Right renal cortex interstitium (tissue), 3 donors: ENCODE measurements at places on chromosomes 6 and 20. TPM values are rescaled to one million over a fixed set of nuclear protein-coding genes. Genes with fewer than 3 reads are reported as not detected.

Gene HLA-DQB1
- polyA plus RNA-seq = 4.3 TPM

Gene PTCRA
- 0.24 TPM for polyA plus RNA-seq

Gene CST5
- not detected for polyA plus RNA-seq

Gene TP53INP2
- 13.2 TPM for polyA plus RNA-seq

Gene GDAP1L1
- polyA plus RNA-seq = 0.11 TPM

- no peak for DNase-seq
Measured at GRCh38 chr20:973785-974194, 28.3 kb downstream of the RSPO4 start.

- DNase-seq = no peak
Measured at GRCh38 chr6:111553580-111553979, 52.1 kb downstream of the TRAF3IP2 start.
